ENCODE measurements at places on chromosomes 3 and 15.

DNA sequence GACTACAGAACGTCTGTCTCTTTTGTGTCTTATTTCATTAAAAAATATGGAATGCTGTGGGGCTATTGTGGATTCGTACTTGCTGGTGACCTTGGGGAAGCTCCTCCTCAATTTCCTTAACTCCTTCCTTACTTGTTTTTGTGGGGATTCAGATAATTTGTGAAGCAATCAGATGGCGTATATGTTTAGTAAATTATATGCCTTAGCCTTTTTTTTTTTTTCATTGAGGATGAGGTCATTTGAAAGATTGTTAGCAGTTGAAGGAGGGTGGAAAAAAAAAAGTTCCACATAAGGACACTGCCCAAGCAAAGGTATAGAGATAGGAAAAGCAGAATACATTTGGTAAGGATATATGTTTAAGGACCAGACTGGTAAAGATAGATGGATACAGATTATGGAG lies 3.3 kb downstream of the RNF13 start:
- no peak for DNase-seq

GRCh38 chr3:192887701-192888100 lies 30.0 kb downstream of the MB21D2 start:
- DNase-seq = no peak

- DNase-seq = no peak
Measured at GRCh38 chr3:127328421-127328820, 40.6 kb upstream of the PRR20G start.

DNA sequence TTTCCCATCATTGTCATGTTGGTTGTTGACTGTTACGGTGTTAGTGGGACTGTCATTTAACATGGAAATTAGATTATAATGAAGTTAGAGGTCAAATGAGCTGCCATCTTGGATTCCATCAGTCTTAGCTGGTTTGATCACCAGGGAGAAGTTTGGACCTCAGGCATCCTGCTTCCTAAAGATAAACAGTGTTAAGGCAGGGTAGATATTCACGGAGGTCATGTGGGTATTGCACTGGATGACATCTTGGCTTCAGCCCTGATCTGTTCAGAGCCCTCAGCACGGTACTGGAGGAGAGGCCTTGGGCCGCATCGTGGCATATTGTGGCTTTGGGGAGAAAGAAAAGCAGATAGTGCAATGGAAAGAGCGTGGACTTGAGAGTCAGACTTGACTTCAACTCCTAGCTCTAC lies 11.1 kb upstream of the MUC20 start:
- no peak for DNase-seq

- no peak for DNase-seq
Measured at GRCh38 chr3:23199649-23200048, 3.5 kb upstream of the UBE2E2 start.

GRCh38 chr3:188693435-188693834 lies 478.3 kb upstream of the TPRG1 start:
- no peak for DNase-seq

GRCh38 chr15:73918784-73919183 lies 7.5 kb upstream of the LOXL1 start:
- no peak for DNase-seq

DNA sequence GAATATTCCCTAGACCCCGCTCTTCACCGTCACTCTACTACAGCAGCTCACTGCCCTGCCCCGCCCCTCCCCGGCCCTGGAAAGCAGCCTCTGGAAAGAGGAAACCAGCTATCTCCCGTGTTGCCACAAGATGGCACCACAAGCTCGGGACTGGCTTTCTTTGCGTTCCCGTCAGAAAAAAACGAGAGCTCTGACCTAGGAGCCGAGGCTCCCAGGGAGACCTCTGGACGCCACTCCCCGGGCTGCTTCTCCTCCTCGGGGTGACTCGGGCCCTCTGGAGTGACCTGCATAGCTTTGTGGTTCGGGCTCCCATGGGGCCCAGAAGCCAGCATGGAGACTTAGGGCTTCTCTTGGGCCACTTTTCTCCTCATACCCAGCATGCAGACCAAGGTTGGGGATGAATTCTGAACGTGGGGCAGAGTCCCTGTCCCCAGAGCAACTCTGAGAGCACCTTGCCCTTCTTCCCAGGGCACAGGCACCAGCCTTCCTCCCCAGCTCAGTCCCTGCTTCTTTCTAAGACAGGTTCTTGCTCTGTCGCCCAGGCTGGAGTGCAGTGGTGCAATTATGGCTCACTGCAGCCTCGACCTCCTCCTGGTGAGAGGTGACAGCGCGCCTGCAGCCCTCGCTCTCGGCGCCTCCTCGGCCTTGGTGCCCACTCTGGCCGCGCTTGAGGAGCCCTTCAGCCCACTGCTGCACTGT lies 19.0 kb downstream of the STOML1 start:
- DNase-seq = peak; percentile 91

- no peak for DNase-seq
Measured at GRCh38 chr3:123343296-123344174, 105.4 kb downstream of the ADCY5 start.

DNA sequence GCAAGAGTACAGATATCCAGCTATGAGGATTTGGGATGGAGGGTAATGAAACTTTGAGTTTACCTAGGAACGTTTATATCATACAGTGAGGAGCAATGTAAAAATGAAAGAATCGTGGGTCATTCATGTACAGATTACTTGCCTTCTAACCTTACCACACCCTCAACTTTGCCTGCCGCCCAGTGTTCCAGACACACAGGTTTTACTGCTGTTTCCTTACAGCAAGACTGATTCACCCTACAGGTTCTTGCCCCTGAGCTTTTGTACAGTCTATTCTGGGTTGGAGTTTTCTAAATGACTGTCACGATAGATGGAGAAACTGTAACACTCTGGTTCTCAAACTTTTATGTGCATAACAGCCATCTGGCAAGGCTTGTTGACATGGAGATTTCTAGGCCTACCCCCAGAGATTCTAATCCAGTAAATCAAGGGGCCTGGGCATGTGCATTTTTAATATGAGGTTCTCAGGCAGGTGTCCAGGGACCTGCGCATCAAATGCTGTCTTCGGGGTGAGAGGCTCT lies 6.6 kb upstream of the TPRG1 start:
- DNase-seq = no peak

GRCh38 chr3:51637144-51637940 lies 33.7 kb upstream of the TEX264 start:
- no peak for DNase-seq

DNA sequence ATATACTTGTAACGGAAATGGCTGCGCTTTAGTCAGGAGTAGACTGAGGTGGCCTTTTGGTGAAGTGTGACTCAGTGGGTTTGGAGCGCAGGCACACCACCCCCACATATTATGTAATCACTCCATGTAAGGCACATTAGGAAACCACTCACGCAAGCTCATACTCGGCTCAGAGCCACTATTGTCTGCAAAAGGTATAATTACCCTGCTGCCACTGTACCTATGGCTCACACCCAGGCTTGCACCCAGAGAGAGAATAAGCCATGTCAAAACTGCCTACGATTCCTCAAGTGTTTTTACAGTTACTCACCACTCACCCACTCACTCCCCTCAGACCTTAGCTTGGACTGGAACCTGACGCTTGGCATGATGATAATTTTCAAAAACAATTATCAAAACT lies 611.9 kb upstream of the CCDC54 start:
- no peak for DNase-seq

- no peak for DNase-seq
Measured at GRCh38 chr3:34534013-34534412, 735.6 kb downstream of the PDCD6IP start.

DNA sequence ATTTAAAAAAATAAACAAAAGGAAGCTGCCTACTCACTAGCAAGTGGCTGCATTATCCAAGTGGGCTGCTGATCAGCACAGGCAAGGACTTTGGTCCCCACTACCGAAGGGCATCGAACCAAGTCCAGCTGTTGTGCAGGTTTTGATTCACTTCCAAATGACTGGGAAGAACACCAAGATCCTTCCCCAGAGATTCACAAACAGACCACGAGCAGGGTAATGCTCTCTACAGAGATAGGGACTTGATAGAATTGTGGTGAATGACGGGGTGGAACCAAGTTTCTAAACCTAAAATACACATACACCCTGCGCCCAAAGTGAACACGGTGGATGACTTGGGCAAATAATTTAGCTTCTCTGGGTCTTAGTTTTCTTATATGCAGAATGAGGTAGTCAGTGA lies 203.7 kb upstream of the ICE2 start:
- DNase-seq = no peak

- no peak for DNase-seq
Measured at GRCh38 chr15:71627188-71627587, 183.2 kb upstream of the NR2E3 start.

GRCh38 chr15:58056015-58056414 lies 9.5 kb downstream of the ALDH1A2 start:
- DNase-seq = no peak

GRCh38 chr3:117277816-117278215 lies 568.2 kb downstream of the TUSC7 start:
- DNase-seq = no peak

DNA sequence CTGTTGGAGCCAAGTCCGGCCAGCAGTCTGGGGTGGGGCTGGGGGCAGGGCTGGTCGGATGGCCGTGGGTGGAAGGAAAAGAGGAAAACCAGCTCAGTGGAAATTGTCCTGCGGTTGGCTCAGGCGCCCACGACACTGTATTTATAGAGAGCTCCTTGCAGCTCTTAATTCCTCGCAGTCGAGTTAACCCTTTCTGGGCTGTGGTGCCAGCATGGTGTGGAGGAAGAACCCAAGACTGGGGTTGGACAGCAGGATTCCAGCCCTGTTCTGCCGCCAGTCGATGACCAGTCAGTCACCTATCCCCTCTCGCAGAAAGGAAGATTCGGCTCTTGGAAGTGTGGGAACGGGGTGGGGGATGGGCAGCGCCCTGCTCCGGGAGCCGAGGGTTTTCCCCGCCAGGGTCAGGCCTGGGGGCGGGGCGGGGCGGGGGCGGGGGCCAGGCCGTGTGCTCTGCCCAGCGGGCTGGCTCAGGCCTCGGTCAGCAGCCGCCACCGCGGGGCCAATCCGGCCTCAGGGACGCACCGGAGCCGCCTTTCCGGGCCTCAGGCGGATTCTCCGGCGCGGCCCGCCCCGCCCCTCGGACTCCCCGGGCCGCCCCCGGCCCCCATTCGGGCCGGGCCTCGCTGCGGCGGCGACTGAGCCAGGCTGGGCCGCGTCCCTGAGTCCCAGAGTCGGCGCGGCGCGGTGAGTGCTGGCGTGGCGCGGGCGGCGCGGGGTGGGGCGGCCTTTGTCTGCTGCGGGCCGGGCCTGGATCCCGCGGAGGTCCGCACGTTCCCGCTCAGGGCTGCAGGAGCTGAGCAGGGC lies at the start of gene CD276:
Gene CD276, plus strand, starts transcription at position 607 of the 804 bp plus-strand sequence. CDS start 15,257 bp downstream, outside the sequence.
- DNase-seq = peak; percentile 96

DNA sequence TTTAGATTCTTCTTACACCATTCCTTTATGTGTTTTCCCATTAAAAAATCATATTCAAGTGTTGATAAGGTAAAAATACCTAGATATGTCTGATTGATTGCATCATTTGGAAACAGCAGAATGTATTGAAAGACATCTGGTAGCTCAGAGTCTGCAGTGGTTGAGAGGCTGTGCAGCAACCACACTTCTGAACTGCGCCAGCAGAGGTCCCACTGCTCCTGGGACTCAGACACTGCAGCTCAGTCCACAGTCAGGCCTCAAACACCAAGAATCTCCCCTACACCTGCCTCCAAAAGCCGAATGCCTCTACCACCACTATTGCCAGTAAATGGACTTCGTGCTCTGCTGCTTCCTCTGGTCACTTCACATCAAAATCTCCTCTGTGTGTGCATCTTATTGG lies 176.9 kb upstream of the LMCD1 start:
- DNase-seq = peak; percentile 70

DNA sequence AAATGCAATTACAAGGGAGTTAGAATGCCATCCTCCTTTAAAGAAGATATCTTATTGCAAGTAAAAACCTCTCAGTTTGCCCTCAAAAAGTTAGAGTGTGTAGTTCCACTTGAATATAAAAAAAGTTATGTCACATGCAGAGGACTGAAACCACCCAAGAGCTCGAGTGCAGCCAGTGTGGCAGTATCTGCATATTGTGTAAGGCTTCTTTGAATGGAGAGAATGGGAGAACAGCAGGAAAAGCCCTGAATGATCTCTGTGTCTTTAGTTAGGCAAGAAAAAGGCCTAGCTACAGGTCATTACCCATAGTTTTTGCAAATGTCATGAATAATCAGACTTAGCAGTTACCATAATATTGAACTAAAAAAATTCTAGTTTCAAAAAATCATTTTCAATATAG lies 13.9 kb upstream of the TEX9 start:
- DNase-seq = no peak

- DNase-seq = no peak
Measured at GRCh38 chr3:72661115-72661457, 187.2 kb downstream of the SHQ1 start.

- no peak for DNase-seq
Measured at GRCh38 chr3:144059481-144059880, 87.9 kb downstream of the DIPK2A start.

GRCh38 chr15:68227643-68228142 lies 1.8 kb downstream of the CLN6 start:
- DNase-seq = no peak

GRCh38 chr3:197189623-197190022 lies 108.8 kb downstream of the DLG1 start:
- no peak for DNase-seq

- no peak for DNase-seq
Measured at GRCh38 chr3:95154766-95155165, 1091.9 kb downstream of the NSUN3 start.

DNA sequence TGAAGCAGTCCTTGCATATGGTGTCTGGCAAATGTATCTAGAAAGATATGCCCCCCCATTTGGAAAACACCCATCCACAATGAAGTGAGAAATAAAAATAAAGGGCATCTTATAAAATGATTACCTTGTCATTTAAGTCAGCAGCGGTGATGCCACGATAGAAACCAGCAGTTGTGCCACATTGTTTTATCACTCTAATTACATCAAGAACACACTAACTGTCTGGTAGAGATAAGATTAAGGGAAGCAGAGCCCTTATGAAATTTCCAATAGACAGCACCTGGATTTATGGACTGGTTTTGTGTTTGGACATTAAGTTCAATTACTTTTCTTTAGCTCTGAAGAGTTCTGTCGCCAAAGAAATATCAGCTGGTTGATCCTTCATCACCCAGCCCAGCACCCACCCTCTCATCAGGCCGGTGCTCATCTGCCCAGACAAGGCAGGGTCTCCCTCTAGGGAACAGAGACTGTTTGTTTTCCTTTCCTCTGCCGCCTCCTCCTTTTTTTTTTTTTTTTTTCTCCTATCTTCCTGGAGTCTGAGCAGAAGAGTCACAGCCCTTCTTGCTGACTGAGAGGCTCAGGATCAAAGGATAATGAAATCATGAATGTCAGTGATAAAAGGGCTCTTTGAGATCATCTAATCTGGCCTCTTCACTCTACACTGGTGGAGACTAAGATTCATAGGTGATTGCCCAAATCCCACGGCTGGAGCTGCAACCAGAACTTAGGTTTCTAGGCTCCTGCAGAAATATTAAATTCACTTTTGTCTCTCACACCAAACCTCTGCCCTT lies 464.1 kb downstream of the NTRK3 start:
- no peak for DNase-seq

GRCh38 chr3:57727106-57727505 lies 29.0 kb upstream of the SLMAP start:
- no peak for DNase-seq

GRCh38 chr15:58947179-58947578 lies 13.7 kb upstream of the SLTM start:
- no peak for DNase-seq
